Stimulated activated CD4-positive, alpha-beta T cell treated with anti-CD3 and anti-CD28 coated beads, Interleukin-12 subunit alpha, Interleukin-12 subunit beta, amount 100 ng/mL, for 4 hours (primary cell): ENCODE measurements at places on chromosomes 2 and 18.
A peak's percentile ranks its signal among the peaks of the same experiment; 100 is the strongest.

GRCh38 chr2:120955427-120955826 lies 219.8 kb downstream of the GLI2 start:
- DNase-seq: no peak

DNA sequence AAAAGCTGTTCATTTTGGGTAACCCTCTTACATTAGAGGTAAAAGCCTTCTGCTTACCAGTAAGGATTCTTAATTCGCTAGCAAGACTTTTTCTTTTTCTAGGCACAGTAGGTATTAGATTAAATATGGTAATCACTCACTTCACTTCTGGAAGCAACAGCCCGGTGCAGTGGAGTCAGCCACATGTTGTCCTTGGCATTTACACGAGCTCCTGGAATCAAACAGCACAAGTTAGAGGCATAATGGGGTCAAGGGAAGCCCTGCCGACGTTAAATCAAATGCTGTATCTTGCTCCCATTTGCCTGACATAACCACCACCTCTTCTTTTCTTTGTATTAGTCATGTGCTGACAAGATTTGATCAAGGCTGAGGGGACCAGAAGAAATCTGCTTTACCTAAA lies 174.1 kb downstream of the ANKRD44 start:
- DNase-seq: no peak

DNA sequence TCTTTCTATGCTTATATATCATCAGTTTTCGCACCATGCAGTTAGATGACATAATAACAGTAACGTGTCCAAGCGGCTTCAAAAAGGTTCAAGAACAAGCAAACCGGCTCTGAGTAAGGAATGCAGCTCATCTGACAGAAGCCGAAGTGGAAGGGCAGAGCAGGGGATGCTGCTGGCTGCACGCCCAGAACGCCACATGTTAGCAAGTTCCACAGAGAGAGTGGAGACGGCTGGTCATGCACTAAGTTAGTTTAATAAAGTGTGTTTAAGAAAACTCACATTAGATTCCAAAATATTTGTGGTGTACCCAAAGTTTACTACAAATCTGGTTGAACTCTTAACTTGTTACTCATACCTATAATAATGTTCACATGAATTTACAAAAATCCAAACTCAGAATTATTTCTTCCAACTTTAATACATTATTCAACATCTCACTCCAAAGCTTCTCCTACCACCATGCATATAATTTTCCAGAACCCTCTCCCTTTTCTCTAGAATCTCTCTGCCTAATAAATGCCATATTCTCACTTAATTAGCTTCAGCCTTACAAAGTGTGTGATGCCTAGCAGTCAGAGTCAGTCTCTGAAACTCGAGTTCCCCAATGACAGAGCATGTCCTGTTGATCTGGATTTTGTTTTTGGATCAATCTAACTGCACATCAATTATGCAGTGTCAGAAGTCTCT lies 170.0 kb downstream of the DNAH7 start:
- no peak for DNase-seq

DNA sequence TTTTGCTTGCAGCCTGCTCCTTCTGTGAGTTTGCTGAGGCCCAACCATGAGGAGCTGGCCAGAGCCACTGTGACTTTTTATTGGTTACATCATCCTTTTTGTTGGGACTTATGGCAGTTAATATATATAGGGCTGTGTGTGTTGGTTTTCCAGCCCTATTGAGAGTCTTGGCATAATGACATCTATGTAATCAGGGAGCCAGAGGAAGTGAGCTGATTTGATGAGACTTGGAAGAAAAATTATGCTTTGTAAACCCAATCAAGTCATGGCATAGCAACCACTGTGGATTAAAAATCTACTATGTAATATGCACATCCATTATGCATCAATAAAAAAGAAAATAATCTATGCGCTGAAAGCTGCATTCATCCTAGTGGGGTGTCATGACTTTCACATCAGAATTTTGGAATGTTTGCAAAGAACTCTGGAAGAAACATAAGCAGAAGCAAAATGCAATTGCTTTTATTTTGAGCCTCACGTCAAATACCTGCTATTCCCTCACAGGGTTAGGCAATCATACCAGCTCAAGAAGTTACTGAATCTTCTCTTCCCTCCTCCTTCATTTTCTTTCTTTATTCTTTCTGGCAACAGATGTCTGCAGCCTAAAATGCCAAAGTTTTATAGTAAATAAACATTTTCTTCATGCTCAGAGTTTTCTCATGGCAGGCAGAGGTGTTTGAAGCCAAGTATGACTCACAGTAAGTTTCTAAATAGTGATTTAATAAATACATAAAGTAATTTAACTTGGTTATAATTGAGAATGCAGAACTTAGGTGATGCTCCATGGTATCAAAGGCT lies 308.5 kb downstream of the KCNS3 start:
- DNase-seq: no peak

DNA sequence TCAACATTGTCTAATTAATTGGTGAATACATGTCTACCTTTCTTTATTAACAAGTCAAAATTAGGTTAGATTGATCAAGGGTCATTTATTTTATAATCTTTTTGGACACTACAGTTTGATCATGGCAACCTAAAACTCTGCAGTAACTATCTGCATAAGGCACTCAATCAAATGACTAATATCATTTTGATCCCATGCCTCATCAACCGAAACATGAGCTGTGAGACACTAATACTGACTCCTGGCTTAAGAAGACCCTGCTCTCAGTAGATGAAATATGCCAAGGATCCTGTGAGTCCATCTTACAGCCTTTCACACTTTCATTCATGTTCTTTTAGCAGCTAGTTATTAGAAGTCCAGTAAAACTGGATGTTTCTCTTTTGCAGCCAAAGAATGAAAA lies 169.4 kb upstream of the CAVIN2 start:
- no peak for DNase-seq

GRCh38 chr2:136057023-136057801 lies 60.7 kb downstream of the CXCR4 start:
- no peak for DNase-seq

DNA sequence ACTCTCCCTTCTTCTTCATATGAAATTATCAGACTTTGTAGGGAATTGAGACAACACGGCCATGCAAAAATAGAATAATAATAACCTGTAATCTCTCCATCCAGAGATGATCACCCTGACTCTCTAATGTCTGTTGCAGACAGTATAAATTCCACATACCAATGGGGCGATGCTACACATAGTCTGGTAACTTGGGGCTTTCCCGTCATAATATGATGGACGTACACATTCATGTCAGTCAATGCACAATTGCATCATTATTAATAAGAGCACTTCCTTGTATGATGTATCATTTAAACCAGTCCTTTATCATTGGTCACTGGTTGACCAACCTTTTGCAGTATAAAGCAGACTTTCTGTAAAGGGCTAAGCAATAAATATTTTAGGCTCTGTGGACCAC lies 39.5 kb upstream of the SCLY start:
- DNase-seq: no peak

- DNase-seq: peak; percentile 7
Observed at GRCh38 chr2:9554921-9555296, 721 bp downstream of the ADAM17 start.

DNA sequence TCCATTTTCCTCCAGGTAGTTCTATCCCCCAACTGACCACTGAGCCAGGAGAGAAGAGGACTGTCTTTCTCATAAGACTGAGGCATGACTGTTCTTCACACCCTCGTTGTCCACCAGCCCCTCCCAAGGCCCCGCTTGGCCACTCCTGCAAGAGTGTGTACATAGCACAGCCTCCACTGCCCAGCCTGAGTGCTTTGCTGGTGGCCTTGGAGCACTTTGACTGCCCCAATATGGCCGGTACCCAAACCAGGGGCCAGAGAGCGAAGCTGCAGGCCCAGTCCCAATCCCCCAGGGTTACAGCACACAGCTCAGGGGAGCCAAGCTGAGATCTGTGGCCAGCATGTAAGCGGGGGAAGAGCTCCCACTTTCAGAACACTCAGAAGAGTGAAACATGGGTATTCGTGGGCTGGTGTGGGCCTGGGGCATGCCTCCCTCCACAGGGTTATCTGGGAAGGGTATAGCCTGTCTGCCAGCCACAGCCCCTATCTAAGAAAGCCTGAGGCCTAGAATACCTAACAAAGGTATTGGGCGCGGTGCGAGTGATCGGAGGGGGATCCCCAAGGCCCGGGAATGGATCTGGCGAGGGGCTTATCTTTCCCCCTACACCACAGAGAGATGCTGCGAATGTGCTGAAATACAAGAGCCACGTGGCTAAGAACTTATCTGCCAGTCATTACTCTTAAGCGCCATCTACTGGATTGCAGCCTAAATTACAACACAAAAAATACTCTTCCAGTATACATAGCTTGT lies 163.8 kb downstream of the WDPCP start:
- DNase-seq: no peak

DNA sequence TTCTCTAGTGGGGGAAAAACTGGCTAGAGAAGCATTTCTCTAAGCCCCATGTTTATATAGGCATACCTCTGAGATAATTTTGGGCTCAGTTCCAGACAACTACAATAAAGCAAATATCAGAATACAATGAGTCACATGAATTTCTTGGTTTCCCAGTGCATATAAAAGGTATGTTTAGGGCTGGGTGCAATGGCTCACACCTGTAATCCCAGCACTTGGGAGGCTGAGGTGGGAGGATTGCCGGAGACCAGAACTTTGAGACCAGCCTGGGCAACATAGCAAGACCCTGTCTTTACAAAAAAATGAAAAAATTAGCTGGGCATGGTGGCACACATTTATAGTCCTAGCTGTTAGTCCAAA lies 22.2 kb downstream of the TSN start:
- no peak for DNase-seq

GRCh38 chr18:52054324-52054723 lies 285.7 kb upstream of the DCC start:
- DNase-seq: no peak

DNA sequence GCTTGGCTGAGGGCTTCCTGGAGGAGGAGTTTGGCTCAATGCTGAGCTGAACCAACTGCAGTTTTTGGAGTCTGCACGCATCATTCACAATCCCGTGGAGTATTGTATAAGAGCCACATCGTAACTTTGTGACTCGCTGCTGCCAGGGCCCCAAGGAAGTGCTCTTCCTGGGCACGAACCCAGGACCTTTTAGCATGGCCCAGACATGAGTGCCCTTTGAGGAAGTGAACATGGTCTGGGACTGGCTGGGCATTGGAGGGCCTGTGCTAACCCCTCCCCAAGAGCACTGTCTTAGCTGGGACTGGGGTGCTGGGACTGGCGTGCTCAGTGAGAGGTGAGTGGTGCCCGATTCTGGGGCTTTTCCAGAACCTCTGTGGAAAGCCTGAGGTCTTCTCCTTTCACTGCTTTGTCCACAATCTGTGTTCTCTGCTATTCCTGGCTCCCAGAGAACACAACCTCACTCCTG lies 88.6 kb downstream of the LIPG start:
- DNase-seq: no peak
